WERI-Rb-1 (cell line): ENCODE measurements at places on chromosomes 11 and 22.

GRCh38 chr22:36977401-36977861 is 41.8 kb downstream of the TST start:
- DNase-seq = peak; percentile 90

DNA sequence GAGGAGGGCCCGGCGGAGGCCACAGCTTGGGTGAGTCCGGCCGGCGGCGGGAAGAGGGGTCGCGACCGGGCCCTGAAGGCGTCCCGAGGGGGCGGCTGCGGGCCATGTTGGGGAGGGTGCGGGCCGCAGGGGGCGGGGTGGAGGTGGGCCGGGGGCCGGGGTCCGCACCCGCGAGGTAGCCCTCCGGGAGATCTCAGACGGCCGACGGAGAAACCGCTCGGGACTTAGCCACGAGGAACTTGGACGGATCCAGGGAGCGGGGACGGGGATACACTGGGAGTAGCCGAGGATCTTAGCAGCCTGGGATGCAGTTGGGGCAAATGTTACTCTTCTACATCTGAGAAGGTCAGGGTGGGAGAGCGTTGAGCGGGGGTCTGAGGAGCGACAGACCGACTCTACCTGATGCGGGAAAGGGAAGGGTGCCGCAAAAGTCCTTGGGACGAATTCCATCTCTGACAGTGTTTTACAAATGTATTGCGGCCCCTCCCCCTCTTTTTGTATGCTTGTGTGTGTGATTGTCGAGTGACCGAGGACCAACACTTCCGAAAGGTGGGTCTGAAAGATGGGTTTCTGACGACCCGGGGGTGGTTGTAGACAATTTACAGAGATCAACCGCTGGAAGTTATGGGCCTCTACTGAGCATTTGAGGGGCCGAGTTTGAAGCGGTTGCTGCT is 658 bp downstream of the STIP1 start:
- DNase-seq = peak; percentile 26

DNA sequence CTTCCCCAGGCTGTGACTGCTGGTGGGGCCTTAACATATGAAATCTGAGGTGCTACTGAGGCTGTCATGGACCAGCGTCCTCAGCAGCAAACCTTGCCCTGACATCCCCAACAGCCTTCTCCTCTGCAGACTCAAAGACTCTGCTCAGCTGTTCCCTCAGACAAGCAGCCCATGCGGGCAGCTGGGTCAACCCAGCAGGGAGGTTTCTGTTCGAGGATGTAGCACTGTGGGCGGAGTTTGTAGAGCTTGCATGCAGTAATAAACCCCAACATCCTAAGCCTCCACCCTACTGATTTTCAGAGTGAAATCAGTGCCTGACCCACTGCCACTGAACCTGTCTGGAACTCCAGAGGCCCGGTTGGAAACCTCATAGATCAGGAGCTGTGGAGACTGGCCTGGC is 88.8 kb upstream of the XKR3 start:
- no peak for DNase-seq

DNA sequence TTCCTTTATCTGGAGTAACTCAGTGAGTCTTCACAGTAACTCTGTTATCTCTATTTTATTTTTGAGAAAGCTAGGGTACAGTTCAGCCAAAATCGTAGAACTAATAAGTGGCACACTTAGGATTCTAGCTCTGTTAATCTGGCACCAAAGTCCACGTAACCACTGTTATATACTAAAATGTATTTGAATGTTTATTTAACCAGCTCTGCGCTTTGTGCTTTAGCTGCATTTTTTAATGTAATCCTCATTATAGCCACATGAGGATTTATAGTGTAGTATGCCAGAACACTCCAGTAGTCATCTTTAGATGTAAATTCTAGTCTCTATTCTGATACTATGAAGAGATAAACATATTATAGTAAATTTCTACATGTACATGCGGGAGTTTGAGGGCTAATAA is 36.8 kb downstream of the YAP1 start:
- no peak for DNase-seq

- DNase-seq = no peak
These were observed 453.1 kb downstream of the SOX6 start for GRCh38 chr11:15903246-15903645.

- DNase-seq = no peak
These were observed 204 bp downstream of the FADS2 start for GRCh38 chr11:61828379-61828628.

DNA sequence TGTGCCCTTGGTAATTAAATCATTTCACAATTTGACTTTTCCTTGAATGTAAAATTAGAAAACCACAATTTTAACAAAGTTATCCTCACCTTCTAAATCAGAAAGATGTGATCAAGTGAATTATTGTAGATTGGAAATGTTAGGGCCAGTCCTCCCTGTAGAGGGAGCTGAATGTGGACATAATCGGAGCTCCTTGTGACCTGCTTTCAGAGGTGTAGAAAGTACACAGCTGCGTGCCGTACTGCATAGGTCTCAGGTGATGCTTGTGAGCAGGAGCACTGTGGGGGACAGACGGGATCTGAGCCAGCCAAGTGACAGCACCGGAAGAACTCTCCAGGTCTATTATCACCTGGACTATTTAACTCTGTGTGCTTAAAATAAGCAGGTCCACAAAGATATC is 338.0 kb downstream of the AASDHPPT start:
- DNase-seq = peak; percentile 12

DNA sequence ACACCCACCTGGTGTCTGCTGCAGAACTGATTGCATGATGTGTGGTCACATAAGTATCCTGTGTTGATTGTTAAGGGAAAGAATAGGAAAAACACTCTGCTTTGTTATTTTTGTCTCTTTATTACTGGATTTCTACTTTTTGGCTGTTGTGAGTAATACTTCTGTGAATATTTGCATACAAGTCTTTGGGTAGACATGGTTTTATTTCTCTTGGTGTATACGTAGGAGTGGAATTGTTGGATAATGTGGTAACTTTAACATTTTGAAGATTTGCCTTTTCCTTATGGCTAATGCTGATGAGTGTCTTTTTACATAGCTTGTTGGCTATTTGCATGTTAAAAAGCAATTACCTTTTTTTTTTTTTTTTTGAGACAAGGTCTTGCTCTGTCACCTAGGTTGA is 13.1 kb downstream of the PPP6R3 start:
- DNase-seq = no peak

DNA sequence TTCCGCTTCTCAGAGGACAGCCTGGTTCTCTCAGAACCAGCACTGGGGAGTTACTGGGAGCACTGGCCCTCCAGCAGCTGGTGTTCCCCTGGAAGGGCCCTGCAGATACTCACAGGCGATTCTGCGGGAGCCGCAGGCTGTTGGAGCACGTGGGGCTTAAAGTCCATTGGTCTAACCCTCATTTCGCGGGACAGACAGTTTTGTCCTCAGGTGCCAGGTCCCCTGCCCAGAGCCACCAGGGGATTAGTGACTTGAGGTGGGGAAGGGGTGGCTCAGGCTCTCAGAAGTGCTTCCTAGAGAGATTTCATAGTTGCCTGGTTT is 53.9 kb downstream of the CACNA1I start:
- DNase-seq = peak; percentile 43

DNA sequence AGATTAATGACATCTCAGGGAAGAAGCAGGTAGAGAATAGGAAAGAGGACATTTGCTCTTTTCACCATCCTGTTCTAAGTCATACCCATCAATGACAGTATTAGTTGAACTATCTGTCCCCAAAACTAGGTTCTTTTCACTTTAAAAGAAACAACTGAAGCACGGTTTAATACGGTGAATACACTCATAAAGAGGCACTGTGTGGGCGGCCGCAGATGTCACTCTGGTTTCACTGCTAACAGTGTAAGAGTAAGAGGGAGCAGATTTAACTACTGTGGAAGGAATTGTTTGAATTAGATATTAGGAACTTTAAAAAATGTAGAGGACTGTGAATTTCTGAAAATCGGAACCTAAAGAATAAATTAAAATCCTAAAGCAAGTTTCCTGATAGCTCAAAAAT is 49.5 kb downstream of the VSIG10L2 start:
- DNase-seq = no peak

- DNase-seq = no peak
These were observed 85.2 kb upstream of the IGLL5 start for GRCh38 chr22:22802339-22802970.

DNA sequence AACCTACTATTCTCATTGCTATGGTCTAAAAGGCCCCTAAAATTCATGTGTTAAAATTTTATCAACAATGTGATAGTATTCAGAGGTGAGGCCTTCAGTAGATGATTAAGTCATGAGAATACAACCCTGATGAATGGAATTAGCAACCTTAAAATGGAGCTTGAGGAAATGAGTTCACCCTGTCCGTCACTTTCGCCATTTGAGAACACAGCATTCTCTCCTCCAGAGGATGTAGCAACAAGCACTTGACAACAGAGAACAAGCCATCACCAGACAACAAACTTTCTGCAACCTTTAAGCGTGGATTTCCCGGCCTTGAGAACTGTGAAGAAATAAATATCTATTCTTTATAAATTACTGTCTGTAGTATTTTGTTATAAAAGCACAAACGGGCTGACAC is 197.0 kb downstream of the SBF2 start:
- DNase-seq = no peak

GRCh38 chr22:17845790-17846189 is 71.5 kb upstream of the BID start:
- DNase-seq = no peak

- DNase-seq = no peak
These were observed 1517.4 kb downstream of the BRD1 start for GRCh38 chr22:48310289-48310688.

DNA sequence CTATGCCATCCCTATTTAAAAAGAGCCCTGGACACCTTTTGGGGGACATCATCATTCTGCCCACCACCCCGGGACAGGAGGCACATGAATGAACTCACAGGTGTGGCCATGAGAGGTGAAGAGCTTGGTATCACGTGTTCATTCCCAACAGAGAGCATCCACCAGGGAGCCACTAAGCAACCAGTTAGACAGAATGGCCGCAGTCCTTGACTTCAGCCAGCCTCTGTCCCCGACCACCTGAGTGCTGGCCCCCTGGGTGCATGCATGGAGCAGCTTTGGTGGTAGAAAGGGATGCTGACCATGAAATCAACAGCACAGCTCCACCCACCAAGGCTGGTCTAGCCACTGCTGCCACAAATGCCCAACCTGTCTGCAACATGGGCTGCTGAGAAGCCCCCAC is 31.1 kb upstream of the CD81 start:
- DNase-seq = no peak

- DNase-seq = no peak
These were observed 6.1 kb downstream of the MCHR1 start for GRCh38 chr22:40685406-40685805.

GRCh38 chr11:112961146-112961668 is at the start of gene NCAM1:
Gene NCAM1 (plus strand): TSS chr11:112961420.
- DNase-seq = peak; percentile 98

DNA sequence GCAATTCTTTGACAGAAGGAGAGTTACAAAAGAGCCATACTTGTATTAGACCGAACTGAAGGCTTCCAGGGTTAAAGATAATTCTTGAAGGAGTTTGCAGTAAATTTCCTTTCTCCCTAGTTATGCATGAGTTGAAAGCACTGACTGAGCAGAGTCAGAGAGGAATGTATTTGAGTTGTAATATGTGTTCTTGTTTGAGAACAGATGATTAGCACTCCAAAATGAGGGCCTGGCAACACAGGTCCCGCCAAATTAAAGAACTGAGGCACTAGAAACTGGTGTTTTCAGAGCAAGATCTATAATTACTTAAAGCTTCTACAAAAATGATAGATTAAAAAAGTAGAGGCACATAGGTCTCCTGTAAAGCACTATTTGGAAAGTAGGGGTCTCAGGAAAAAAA is 970.4 kb downstream of the OPCML start:
- DNase-seq = no peak

GRCh38 chr11:16111690-16112089 is 244.7 kb downstream of the SOX6 start:
- no peak for DNase-seq
